OCI-LY7 (cell line): ENCODE measurements at places on chromosomes 12 and 14. TPM values are rescaled to one million over a fixed set of nuclear protein-coding genes. Genes with fewer than 3 reads are reported as not detected.

DNA sequence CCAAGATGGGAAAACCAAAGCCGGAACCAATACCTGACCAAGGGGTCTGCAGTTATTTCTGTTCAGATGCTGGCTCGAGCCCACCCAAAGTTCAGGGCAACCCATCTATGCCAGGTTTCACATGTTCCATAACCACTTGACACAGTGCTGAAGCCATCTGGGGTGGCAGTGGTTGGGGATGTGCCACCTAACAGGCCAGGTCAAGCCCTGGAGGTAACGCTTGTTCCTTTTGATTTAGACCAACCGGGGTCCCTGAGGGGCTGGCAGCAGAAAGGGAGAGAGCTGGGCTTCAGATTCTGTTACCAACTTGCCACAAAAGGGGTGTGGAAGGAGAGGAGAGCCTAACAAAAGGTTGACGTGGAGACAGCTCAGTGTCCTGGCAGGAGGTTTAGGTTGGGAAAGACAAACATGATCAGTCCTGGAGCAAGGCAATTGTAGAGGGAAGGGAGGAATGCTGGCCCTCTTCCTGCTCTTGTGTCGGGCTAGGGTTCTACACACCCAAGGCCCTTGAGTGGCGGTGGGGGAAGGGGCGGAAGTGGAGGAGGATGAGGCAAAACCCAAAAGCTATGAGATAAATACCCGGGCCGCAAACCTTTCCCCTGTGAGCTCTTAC lies 31.9 kb downstream of the CACNA2D4 start:
- no peak for DNase-seq

- no peak for DNase-seq
Observed at GRCh38 chr12:129351481-129351880, 498.2 kb downstream of the GLT1D1 start.

GRCh38 chr14:63544591-63545299 lies 1.6 kb upstream of the PPP2R5E start:
- peak; percentile 43 for DNase-seq

DNA sequence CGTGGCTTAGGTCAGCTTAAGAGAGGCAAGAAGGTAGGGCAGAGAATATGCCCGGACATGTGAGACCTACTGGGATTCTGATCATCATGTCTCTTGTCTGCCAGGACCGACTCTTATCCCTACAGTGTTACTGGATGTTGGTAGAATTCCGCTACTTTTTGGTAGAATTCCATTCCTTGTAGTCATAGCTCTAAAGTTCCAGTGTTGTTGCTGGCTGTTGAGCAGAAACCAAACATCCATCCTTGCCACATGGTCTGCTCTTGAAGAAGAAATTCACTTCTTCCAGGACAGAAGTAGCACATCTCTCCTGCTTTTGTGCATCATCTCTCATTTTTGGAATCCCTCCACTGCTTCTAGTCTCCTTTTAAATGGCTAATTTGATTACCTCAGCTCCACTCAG lies 453.7 kb downstream of the RPL10L start:
- DNase-seq = no peak

DNA sequence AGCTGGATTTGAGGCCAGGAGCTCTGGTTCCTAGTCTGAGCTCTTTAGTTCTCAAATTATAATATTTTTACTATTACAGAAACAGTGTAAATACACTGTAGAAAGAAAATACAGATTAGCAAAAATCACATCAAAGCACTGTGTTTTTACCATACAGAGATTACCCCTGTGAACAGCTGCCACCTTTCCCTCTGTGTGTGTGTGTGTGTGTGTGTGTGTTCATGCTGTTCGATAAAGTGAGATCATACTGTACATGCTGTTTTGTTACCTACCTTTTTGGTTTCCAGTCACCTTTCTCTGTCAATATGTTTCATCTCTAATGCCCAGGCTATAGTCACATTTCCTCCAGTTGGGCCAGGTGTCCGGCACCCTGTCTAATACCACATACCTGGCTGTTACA lies 26.9 kb downstream of the MVK start:
- DNase-seq = no peak

GRCh38 chr12:131536766-131537165 lies 174.1 kb upstream of the SFSWAP start:
- DNase-seq = no peak

FSCB gene
- total RNA-seq = not detected in 2 replicates

SLC38A2 gene
- 93.5 and 107 TPM in 2 replicates for total RNA-seq

ACSM4 gene
- not detected in 2 replicates for total RNA-seq

DNA sequence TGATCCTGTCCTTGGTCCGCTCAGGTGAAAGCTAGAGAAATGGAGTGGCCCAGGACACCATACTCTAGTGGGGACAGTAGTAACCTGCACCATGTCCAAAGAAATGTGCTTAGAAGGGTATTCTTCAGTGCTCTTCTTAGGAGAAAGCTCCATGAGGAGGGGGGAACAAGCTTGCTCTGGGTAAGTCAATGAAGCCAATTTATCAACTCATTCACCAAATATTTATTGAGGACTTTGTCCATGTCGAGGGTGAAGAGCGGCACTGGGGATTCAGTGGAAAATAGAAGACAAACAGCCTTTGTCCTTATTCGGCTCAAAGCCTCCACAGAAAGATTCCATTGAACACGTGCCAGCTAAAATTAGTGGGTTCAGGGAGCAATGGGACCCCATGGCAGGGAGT lies 677.8 kb downstream of the BCL11B start:
- DNase-seq = no peak

GRCh38 chr12:112468046-112468445 lies 49.3 kb downstream of the PTPN11 start:
- DNase-seq = no peak

DNA sequence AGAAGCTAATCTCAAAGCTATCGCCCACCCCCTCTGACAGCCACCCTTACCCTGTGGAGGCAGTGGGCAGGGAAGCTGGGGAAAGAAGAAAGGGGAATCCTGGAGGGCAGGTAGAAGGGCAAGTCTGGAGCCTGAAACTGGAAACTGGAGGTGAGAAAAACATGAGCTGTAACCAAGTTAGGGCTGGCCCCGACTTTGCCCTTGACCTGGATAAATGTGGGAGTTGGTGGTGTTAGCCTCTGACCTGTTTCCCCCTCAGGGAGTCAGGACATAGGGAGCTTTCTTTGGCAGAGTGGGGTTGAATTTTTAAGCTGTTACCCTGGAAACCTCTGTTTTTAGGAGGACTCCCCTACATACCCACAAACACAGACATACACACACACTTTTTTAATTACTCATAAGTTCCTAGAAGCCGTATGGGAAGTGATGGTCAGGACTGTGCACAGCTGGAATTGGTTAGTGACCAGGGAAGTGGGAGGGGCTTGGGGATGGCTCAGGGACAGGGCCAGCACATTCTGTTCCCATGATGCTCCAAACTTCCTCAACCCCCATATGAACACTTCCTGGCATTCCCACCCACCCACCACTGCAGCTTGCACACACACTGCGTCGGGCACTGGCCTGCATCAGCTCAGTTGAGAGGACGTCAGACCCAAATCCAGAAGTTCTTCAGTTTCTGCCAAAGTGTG lies 5.0 kb upstream of the MMP19 start:
- no peak for DNase-seq

DNA sequence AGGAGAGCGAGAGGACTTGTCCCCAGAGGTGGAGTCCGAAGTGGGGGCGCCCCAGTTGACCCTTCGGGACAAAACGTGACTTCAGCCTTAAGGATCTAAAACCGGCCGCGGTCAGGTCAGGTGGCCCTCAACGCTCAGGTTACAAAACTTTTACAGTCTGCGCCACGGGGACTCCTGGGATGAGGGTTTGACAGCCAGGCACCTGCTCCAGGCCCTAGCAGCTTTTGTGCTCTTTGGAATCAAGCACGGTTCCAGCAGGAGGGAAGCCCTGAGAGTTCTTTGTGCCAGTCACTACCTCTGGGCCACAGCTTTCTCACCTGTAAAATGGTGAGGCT lies 337 bp downstream of the ZC2HC1C start:
- no peak for DNase-seq

PPP1R36 gene
- total RNA-seq = not detected in 2 replicates

DNA sequence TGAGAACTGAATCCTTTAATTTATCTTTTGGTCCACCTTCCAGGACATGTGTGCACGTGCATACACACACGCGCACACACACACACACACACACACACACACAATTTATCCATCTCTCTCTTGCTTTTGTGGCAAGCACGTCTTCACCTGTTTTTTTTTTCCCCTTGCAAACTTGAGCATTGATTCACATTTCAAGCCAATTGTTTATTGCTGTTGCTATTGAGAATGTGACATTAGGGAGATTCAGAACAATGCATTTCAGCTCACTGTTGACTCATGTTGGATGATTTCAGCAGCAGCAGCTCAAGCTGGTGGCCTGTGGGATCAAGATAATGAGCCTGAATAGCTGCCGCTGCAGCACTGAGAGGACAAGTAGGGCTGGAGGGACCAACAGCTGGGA lies 128.9 kb downstream of the SNAPC1 start:
- no peak for DNase-seq

- no peak for DNase-seq
Observed at GRCh38 chr12:47828976-47829482, 9.3 kb upstream of the HDAC7 start.

DNA sequence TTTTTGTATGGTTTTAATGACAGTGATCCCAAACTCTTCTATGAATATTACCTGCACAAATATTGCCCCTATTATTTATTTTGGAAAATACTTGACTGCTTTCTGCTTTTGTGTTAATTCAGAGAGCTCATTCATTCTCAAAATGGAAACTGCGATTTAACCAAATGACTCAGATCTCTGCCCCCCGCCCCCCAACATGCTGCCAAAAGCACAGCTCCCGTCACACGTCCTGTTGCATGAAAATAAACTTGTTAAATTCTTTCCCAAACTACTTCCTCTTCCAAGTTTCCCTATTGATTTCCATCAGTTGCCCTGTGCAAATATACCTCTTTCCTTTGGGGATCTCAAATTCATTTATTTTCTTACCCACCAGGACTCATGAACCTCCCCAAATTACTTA lies 18.0 kb upstream of the NRDE2 start:
- DNase-seq = no peak

DNA sequence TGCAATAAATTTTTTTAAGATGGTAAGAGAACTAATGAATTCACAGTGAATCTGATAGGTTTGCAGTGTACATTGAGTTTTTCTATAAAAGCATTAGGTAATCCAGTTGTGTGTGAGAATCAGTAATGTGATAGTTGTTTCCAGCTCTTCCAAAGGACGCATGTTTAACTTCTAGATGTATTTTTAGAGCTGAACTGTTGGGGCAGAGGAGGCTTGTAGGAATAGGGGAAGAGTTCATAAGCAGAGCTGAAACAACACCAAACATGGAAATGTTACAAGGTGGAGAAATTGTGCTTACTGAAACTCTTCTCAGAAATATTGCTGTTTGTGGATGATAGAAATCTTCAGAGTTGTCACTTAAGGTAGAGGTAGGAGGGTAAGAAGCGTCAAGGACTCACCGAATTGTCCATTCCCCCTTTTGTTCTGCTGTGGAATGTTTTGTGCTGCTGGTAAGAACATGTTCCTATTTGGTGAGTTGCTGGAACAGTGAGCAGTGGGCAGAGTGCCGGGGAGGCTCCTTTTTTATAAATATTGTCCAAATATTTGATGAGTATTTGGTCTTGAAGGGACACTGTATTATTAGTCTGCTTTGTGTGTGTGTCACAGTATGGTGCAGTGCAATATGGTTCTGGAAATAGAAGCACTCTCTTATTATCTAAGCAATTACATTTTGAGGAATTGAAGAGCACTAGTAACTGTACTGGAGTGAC lies 76.7 kb downstream of the ANO6 start:
- DNase-seq = no peak

WNT5B gene
- total RNA-seq = 0.86 and 2.6 TPM in 2 replicates

HPD gene
- total RNA-seq = not detected in 2 replicates

KRT72 gene
- total RNA-seq = not detected in 2 replicates

GRCh38 chr12:13450231-13451080 lies 253.9 kb downstream of the EMP1 start:
- DNase-seq = no peak

GRCh38 chr12:21502872-21503271 lies 1.3 kb downstream of the GOLT1B start:
- no peak for DNase-seq

AQP2 gene
- not detected in 2 replicates for total RNA-seq

DNA sequence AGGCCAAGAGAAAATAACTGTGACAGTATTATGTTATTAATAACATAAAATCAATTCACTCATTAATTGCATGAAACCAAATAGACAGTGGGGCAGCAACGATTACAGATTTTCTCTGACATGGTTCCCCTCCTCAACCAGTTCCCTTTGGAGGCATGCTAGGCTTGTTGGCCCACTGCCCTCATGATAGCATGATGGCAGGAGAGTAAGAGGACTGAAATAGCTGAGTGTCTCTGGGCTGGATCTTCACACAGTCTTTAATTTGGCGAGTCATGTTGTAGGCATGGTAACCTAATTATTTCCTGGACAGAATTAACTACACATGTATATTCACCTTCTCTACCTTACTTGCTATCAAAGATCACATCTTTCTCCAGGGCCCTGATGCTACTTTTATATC lies 266.2 kb upstream of the PELI2 start:
- no peak for DNase-seq

GPR84 gene
- total RNA-seq = 0.18 and 0.30 TPM in 2 replicates

GRCh38 chr14:91744068-91744480 lies 12.2 kb upstream of the CATSPERB start:
- no peak for DNase-seq

DNA sequence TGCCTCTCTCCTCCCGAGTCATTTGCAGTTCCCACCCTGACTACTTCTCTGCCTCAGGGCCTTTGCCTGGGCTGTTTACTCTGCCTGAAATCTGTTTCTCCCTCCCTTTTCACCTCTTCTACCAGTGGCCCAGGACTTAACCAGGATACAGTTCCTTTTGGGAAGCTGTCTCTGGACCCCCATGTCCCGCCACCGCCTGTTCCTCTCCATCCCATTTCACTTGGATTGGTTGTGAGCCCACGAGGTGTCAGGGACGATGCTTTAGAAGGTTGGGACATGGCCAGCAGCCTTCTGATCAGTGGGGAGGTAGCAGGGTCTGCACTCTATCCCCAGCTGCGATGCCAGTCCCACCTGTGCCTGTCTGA lies 51.8 kb downstream of the FAM222A start:
- DNase-seq = no peak

DNA sequence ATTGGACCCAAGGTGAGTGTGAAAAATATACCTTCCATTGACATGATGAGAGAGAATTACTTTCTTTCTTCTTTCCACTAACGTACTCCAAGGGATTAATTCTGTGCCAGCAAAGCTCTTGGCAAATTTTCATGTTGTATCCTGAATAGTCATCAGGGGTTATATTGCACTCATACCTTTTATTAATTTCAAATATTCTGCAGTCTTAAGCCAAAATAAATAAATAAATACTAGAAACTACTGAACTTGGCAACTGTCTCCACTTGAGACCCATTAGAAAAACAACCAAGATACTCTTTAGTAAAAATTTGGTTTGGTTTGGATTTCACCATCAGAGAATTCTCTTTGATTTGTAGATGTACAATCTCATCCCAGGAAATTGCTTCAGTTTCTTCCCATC lies 22.1 kb upstream of the CLEC14A start:
- no peak for DNase-seq

GRCh38 chr12:1328391-1328790 lies 266.0 kb downstream of the FBXL14 start:
- no peak for DNase-seq

- peak; percentile 18 for DNase-seq
Observed at GRCh38 chr14:81172881-81173280, 47.9 kb downstream of the GTF2A1 start.
